DMS53 (cell line): ENCODE measurements at places on chromosomes 2 and 18.

- DNase-seq: no peak
These were observed 9.3 kb downstream of the PROM2 start for GRCh38 chr2:95283562-95283961.

- DNase-seq: no peak
These were observed 69.1 kb upstream of the CTLA4 start for GRCh38 chr2:203798296-203799087.

GRCh38 chr2:64114063-64114911, 29.9 kb downstream of the PELI1 start:
- peak; percentile 53 for DNase-seq

GRCh38 chr2:3132466-3132865, 245.2 kb downstream of the EIPR1 start:
- no peak for DNase-seq

GRCh38 chr2:7476371-7476770, 559.2 kb downstream of the RNF144A start:
- DNase-seq: no peak

DNA sequence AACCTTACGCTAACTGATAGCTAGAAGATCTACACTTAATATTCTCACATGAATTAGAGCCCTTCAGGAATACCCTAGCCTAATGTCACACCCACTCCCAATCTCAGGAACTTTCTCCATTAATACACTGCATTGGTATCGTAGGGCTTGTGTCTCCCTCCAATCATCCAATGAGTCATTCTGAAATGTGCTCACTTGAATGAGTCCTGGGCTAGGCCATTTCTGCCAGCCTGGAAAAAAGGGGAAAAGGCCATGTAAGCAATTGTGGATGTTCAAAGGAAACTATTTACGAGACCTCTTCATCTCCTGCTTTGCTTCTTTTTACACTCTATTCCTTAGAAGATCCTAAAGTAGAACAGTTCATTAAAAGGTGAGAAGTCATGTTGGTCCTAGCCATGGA, 18.8 kb downstream of the ZEB2 start:
- no peak for DNase-seq

DNA sequence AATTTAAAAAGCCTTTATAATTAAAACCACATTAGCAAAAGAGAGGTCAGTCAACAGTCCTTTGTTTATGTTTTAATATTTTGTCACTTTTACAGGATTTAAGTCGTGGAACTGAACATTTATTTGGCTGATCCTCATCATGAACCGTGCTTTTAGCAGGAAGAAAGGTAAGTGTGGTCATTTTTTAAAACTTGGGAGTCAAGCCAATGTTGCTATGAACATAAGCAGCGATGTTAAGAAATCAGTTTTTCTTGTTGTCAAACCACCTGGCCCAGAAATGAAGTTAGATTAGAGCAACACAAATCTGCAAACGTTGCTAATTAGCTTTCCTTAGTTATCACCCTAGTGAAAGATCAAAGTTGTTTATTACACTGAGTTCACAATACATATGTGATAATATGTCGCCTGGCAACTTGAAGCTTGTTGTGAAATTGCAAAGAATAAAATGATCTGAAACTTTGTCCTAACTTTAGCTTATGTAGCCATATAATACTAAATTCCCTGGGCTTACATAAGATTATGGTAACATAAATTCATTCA, 186.0 kb downstream of the GULP1 start:
- peak; percentile 17 for DNase-seq

- DNase-seq: no peak
These were observed 79.5 kb upstream of the RIOK3 start for GRCh38 chr18:23373570-23373969.

DNA sequence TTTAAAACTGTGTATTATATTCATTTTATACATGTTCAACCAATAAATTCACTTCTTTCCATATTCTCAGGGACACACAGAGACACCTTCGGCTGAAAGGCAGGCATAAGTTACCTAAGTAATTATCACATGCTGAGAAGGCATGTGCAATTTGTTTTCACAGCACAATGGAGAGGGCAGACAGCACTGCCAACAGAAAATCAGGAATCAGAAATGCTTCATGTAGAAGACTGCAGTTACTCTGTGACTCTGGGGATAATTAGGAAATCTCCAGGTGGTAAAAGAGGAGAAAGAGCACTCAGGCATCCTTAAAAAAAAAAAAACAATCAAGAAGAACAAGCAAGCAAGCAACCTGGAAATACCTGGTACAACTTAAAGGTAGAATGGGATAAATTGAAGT, 49.3 kb downstream of the DSEL start:
- DNase-seq: no peak
